ENCODE measurements at places on chromosomes 12 and 14.

- no peak for DNase-seq
These were observed 1.1 kb downstream of the ANO6 start for GRCh38 chr12:45216983-45217485.

DNA sequence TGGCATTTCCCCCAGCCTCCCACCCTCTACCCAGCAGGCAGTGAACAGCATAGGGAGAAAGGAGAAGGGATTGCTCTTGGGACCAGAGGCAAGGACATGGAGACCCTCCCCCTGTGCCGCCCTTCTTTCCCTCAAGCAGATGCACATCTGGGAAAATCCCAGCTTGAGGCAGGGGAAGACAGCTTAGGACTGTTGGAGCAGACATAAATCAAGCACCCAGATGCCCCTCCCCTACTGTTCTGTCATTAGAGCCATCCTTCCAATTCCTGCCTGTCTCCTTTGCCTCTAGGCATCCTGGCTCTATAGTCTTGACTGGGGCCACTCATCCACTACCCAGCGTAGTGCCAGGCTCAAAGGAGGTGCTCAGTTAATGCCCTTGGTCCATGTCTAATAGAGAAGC lies 7.5 kb upstream of the CISTR start:
- DNase-seq: no peak

DNA sequence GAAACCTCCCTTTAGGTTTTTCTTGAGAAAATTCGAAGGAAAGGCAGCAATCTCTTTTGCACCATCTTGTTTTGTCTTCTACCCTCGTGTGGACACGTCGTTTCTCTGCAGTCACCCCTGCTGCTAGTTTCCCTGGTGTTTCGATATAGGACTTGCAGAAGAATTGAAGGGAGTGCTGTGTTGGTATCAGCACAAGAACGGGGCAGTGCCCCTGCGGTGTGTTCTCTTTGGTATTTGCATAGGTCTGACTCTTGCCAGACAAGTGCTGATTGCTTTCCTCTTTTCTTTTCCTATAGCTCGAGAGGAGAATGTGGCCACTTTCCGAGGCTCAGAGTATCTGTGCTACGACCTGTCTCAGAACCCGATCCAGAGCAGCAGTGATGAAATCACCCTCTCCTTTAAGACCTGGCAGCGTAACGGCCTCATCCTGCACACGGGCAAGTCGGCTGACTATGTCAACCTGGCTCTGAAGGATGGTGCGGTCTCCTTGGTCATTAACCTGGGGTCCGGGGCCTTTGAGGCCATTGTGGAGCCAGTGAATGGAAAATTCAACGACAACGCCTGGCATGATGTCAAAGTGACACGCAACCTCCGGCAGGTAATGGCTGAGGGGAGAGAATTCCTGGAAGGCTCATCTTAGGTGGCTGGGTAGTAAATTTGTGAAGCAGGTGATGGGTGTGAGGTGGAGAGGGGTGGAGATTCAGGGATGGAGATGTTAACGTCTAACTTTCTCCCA lies 474.8 kb downstream of the NRXN3 start:
- no peak for DNase-seq

- DNase-seq: no peak
These were observed 278.7 kb downstream of the ITPR2 start for GRCh38 chr12:26554332-26554731.

GRCh38 chr12:103455020-103455763 lies 40.6 kb downstream of the C12orf42 start:
- no peak for DNase-seq

- no peak for DNase-seq
These were observed 97.2 kb upstream of the KRAS start for GRCh38 chr12:25347716-25348592.

- DNase-seq: no peak
These were observed 916 bp upstream of the PAWR start for GRCh38 chr12:79691511-79692248.
